ENCODE measurements at places on chromosomes 11 and 22. TPM values are rescaled to one million over a fixed set of nuclear protein-coding genes. Genes with fewer than 3 reads are reported as not detected.

VPS26B gene
- 62.2 TPM for total RNA-seq

BCO2 gene
- total RNA-seq, result 2.2 TPM

TMEM80 gene
- 7.4 TPM for total RNA-seq

SUSD2 gene
- total RNA-seq, result 0.25 TPM

SCUBE1 gene
- 42.8 TPM for total RNA-seq

LINC01488 gene
- total RNA-seq, result not detected

CNGA4 gene
- 0.25 TPM for total RNA-seq

BIK gene
- total RNA-seq, result not detected

GVQW3 gene
- 19.9 TPM for total RNA-seq

AMPD3 gene
- 0.98 TPM for total RNA-seq

RFPL2 gene
- 0.49 TPM for total RNA-seq

BANF1 gene
- total RNA-seq, result 14.5 TPM

VPREB1 gene
- not detected for total RNA-seq

SLC22A8 gene
- 2.2 TPM for total RNA-seq

GRIA4 gene
- total RNA-seq, result 56.5 TPM

GGTLC2 gene
- not detected for total RNA-seq

GDPD4 gene
- total RNA-seq, result not detected

GAL3ST3 gene
- 10.3 TPM for total RNA-seq

NUP98 gene
- 56.3 TPM for total RNA-seq

MYRF gene
- 1.2 TPM for total RNA-seq

UPK3A gene
- total RNA-seq, result not detected

MAJIN gene
- not detected for total RNA-seq

ADORA2A gene
- 8.1 TPM for total RNA-seq

CREB3L1 gene
- total RNA-seq, result 1.7 TPM

PVALB gene
- total RNA-seq, result not detected

OTOG gene
- total RNA-seq, result under 0.01 TPM

CRYBA4 gene
- total RNA-seq, result not detected

CRYBB1 gene
- total RNA-seq, result 0.74 TPM

PHOX2A gene
- not detected for total RNA-seq

TRIM3 gene
- total RNA-seq, result 38.8 TPM

USP2 gene
- 0.74 TPM for total RNA-seq

C11orf91 gene
- total RNA-seq, result not detected

CST6 gene
- not detected for total RNA-seq

DEUP1 gene
- total RNA-seq, result 0.49 TPM

PRDM10 gene
- 10.1 TPM for total RNA-seq

JAML gene
- total RNA-seq, result 0.74 TPM

TP53AIP1 gene
- total RNA-seq, result 0.25 TPM

MRGPRX4 gene
- total RNA-seq, result not detected

TTLL12 gene
- 26.1 TPM for total RNA-seq

TYMP gene
- 1.5 TPM for total RNA-seq

CDKN1C gene
- total RNA-seq, result 25.8 TPM

MOV10L1 gene
- 2.5 TPM for total RNA-seq

SOX6 gene
- 23.6 TPM for total RNA-seq

MYO7A gene
- 0.49 TPM for total RNA-seq

GLYAT gene
- 0.25 TPM for total RNA-seq

IGF2 gene
- 14.0 TPM for total RNA-seq

OR4A16 gene
- not detected for total RNA-seq

CSKMT gene
- 3.9 TPM for total RNA-seq
